Gastrocnemius medialis (tissue), 4 donors: ENCODE measurements at places on chromosomes 6 and 20. TPM values are rescaled to one million over a fixed set of nuclear protein-coding genes. Genes with fewer than 3 reads are reported as not detected.

The TRIM40 gene
- not detected for total RNA-seq

The ATP6V1G2 gene
- 0.51 TPM for total RNA-seq

The KCNQ2 gene
- not detected for total RNA-seq

The C4A gene
- 4.3 TPM for total RNA-seq

The TAGAP gene
- not detected for total RNA-seq

The TBPL1 gene
- 0.85 TPM for total RNA-seq

The SLC35D3 gene
- not detected for total RNA-seq

GRCh38 chr20:59010995-59011873 is 4.2 kb upstream of the CTSZ start:
- H3K27me3 ChIP-seq: no peaks in the 10 kb centered on the region
- no peak for DNase-seq
- no peak overlapping the region for H3K27ac ChIP-seq
- H3K36me3 ChIP-seq: no peaks in the 10 kb centered on the region

DNA sequence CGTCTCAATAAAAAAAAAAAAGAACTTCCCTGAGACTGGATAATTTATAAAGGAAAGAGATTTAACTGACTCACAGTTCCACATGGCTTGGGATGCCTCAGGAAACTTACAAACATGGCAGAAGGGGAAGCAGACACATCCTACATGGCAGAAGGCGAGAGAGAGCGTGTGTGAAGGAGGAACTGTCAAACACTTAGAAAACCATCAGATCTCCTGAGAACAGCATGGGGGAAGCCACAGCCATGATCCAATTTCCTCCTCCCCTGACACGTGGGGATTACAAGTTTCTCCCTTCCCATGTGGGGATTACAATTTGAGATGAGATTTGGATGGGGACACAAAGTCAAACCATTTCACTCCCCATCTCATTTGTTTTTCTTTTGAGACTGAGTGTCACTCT is 46.6 kb upstream of the TFAP2C start:
- H3K36me3 ChIP-seq: no peaks in the 10 kb centered on the region
- H3K4me1 ChIP-seq: no peaks in the 10 kb centered on the region
- DNase-seq: no peak
- H3K27me3 ChIP-seq: no peaks in the 10 kb centered on the region

- no peak overlapping the region for H3K27ac ChIP-seq
- H3K27me3 ChIP-seq: no peaks in the 10 kb centered on the region
- no peak overlapping the region for H3K4me3 ChIP-seq
- H3K36me3 ChIP-seq: no peaks in the 10 kb centered on the region
Observed at GRCh38 chr6:75556240-75556639, 45.4 kb upstream of the SENP6 start.

DNA sequence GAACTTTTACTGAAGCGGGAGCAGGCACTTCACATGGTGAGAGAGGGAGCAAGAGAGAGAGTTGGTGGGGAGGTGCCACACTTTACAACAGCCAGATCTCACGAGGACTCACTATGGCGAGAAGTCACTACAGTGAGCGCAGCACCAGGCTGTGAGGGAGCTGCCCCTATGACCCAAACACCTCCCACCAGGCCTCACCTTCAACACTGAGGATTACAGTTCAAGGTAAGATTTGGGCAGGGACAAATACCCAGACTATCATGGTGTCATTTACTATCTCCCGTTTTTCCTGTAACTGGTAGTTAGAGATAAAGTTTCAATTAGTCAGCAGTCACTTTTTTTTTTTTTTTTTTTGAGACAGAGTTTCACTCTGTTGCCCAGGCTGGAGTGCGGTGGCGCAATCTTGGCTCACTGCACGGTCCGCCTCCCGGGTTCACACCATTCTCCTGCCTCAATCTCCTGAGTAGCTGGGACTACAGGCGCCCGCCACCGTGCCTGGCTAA is 7.8 kb downstream of the RBCK1 start:
- H3K4me3 ChIP-seq: no peak overlapping the region
- DNase-seq: peak; percentile 75
- H3K4me1 ChIP-seq: peaks cover 3% of the 10 kb centered on the region
- no peaks in the 10 kb centered on the region for H3K27me3 ChIP-seq
- H3K27ac ChIP-seq: peak overlapping the region; percentile 77

DNA sequence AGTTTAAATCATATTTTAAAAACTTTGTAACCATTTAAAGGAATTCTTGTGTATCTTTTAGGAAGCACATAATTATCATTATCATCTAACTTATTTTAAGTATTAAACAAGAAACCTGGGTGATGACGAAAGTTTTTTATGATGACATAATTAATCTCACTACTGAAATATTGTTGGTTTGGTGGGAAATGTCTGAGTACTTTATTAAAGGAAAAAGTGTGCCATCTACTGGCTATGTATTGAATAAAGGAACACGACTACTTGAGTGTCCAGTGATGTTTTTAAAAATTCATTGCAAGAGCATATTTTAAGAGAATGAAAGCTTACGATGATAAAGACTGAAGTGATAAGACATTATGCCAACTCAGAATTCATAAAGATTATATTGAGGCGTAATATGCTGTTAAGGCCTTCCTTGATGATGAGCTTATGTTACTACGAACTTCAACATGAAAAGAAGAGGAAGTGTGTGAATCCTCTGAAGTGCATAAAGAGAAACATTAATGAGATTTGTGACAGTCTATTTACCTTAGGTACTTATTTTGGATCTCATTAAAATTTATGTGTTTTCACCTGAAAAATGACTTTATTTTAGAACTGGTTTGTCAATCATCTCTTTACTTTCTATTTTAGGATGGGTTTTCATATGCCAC is 12.0 kb upstream of the TRMT11 start:
- no peak for DNase-seq
- H3K27ac ChIP-seq: no peak overlapping the region
- no peaks in the 10 kb centered on the region for H3K4me1 ChIP-seq
- H3K27me3 ChIP-seq: no peaks in the 10 kb centered on the region
- H3K36me3 ChIP-seq: no peaks in the 10 kb centered on the region

GRCh38 chr6:118584911-118585310 is 36.8 kb downstream of the PLN start:
- H3K36me3 ChIP-seq: no peaks in the 10 kb centered on the region
- no peaks in the 10 kb centered on the region for H3K27me3 ChIP-seq
- DNase-seq: no peak
- H3K4me1 ChIP-seq: peaks cover 70% of the 10 kb centered on the region
- H3K27ac ChIP-seq: peak overlapping the region; percentile 81

DNA sequence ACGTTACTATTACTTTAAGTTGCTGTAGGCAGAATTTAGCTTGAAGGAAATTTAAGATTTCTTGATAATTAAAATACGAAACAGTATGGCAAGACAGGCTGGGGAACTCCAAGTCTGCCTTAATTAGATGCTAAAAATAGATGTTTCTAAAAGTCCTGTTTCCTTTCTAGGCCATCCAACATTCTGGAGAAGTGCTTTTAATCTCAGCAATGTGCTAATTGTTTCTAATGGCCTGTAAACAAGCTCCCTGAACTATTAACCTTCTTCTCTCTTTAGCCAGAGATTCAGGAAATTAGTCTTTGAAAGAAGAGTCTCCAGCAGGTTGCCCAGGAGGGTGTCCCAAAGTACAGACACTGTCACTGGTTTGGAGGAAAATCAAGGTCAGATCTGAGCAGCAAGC is 677.3 kb upstream of the AGPAT4 start:
- DNase-seq: no peak
- H3K27me3 ChIP-seq: no peaks in the 10 kb centered on the region
- H3K27ac ChIP-seq: no peak overlapping the region
- peaks cover 10% of the 10 kb centered on the region for H3K4me1 ChIP-seq
- H3K4me3 ChIP-seq: no peak overlapping the region

GRCh38 chr6:127347178-127347577 is 3.8 kb upstream of the ECHDC1 start:
- H3K36me3 ChIP-seq: no peaks in the 10 kb centered on the region
- H3K4me3 ChIP-seq: no peak overlapping the region
- no peak overlapping the region for H3K27ac ChIP-seq
- peaks cover 2% of the 10 kb centered on the region for H3K4me1 ChIP-seq

DNA sequence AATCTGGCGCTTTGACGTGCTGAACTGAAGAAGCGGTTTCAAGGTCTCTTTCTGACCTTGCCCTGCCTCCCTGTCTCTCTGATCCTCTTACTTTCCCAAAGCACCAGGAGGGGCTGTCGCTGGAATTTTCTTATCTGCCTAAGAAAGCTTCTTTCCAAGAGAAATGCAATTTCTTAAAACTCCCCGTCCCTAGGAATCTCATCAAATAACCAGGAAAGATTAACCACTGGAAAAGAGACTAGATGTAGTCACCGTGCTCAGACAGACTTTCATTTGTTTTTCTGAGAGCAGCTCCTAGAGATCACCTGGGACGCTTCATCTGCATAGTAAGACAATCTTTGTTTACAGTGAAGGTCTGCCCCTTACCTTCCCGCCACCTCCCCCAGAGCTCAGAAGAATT is 38.6 kb downstream of the PDYN start:
- H3K4me3 ChIP-seq: no peak overlapping the region
- no peak overlapping the region for H3K27ac ChIP-seq
- no peak for DNase-seq
- H3K4me1 ChIP-seq: no peaks in the 10 kb centered on the region

DNA sequence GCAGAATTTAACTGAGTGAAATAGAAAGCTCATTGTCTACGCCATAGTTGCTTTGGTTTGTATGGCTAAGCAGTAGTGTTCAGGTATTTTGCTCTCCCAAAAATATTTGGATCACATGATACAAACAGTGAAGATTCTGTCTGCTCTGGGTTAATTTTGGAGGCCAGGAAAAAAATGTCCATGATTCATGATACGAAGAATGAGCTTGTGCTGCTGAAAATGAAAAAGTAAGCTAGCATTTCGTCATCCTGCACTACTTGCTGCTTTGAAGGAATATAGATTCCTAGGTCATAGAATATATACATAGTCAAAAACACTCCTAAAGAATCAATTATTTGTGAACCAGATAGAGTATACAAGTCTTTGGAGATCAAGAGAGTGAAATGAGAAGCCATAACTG is 8.3 kb downstream of the WRNIP1 start:
- H3K36me3 ChIP-seq: no peaks in the 10 kb centered on the region
- H3K27ac ChIP-seq: no peak overlapping the region
- no peak for DNase-seq
- H3K4me1 ChIP-seq: peaks cover 35% of the 10 kb centered on the region

GRCh38 chr6:148770408-148771211 is 23.8 kb downstream of the UST start:
- no peak for DNase-seq
- no peaks in the 10 kb centered on the region for H3K36me3 ChIP-seq
- no peaks in the 10 kb centered on the region for H3K27me3 ChIP-seq
- no peak overlapping the region for H3K4me3 ChIP-seq

GRCh38 chr6:83852528-83853177 is 507 bp upstream of the RIPPLY2 start:
- H3K36me3 ChIP-seq: no peaks in the 10 kb centered on the region
- peaks cover 22% of the 10 kb centered on the region for H3K27me3 ChIP-seq
- H3K4me3 ChIP-seq: peak overlapping the region; percentile 35
- DNase-seq: no peak
